NCI-H2081 (cell line): ENCODE measurements at places on chromosomes 1 and 21.

GRCh38 chr1:193264313-193265065, 78.1 kb upstream of the B3GALT2 start:
- DNase-seq: no peak

- DNase-seq: no peak
Observed at GRCh38 chr1:243469497-243469896, 213.7 kb downstream of the SDCCAG8 start.

DNA sequence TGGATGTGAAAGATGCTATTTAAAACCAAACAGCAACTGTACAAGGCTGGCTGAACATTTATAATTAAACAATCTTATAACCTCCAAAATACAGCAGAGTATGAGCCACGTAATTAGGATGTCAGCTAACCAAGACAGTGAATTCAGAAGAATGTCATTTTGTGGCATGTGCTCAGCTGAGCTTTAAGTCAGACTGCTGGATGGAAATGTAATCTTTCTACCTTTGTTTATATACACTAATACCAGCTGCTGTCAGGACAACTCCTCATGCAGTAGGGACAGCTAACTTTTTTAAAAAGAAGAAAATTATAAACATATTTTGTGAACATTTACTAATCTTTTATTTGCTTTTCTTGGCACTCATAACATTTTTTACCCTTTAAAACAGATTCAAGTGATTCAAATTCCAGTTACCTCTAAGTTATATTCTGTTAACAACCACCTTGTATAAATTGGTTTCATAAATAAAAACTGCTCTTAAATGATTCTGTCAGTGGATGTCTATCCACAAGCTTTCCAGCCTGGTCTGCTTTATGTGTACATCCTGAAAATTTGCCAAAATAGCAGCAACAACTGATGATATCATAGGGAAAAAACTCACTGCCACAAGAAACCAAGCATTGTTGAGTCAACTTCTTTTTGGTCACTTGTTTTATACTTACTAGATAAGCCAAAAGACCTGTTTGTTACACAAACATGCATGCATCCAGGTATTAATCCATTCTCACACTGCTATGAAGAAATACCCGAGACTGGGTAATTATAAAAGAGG, 36.1 kb downstream of the DPH5 start:
- DNase-seq: no peak

DNA sequence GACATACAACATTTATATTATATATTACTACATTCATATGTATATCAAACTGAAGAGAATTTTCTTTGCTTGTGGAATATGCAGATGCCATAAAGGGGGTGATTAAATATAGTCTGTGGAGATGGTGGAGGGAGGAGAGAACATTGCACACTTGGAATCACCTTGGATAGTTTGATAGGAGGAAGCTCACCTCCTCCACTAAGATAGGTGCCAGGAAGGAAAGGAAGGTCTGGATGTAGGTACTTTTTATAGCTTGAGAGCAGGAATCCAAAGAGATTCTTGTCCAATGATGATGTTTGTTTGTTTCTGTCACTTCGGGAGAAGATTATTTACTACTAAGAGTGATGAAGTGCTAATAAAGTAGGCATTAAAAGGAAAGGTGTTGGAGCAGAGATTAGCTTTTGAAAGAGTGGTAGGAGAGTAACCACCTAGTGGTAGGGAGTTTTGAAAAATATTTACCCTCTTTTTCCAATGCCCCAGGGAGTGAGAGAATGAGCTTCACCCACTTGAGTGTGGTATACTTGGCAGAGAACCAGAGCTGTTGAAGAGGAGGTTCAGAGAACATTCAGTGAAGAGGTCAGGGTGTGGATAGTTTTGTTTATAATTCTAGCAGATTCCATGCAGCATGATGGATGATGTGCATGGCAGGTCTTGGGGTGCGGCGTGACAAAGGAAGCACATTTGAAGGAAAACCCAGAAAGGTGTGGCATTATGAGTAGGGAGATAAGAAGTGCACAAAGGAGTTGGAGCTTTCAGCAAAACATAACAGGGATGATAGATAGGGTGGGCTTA, 145.0 kb downstream of the PATJ start:
- DNase-seq: peak; percentile 17

DNA sequence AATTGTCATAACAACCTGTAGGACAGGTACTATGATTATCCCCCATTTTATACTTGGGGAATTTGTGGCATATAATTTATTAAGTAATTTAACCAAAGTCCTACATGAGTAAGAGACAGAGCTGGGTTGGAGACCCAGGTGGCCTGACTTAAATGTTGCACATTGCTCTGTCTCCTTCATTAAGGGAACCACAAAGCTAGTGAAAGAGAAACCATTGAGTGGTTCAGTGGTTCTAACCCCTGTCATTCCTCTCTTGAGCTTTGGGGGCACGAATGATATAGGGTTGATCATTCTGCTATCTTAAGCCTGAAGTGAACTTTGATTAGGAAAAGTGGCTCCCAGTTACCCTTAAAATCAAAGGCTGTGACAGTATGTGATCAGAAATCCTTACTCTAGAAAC, 5.3 kb upstream of the MAP3K7CL start:
- no peak for DNase-seq

GRCh38 chr1:209746451-209747165, 9.2 kb upstream of the TRAF3IP3 start:
- no peak for DNase-seq

DNA sequence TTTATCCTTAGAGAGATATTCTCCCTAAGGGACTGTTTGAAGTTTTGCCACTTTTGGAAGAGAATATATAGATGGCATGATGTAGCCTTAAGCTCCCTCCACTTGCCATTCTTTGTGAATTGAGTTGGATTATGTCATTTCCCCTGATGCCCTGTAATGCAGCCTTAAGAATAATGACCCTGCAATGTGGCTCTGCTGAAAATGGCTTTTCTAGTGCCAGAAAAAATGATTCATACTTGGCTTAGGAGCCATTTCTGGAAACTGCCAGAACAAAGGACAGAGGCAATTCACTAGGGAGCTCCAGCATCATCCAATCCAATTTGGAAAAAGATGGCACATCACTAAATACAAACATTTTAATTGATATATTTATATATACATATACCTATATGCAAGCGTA, 265.3 kb downstream of the SPATA17 start:
- DNase-seq: no peak

- peak; percentile 50 for DNase-seq
Observed at GRCh38 chr1:227417756-227418480, 99.6 kb upstream of the CDC42BPA start.

GRCh38 chr1:238468068-238468467, 577.3 kb upstream of the ZP4 start:
- no peak for DNase-seq
